Adipose tissue (tissue), 3 donors: ENCODE measurements at places on chromosomes 1 and 21. TPM values are rescaled to one million over a fixed set of nuclear protein-coding genes. Genes with fewer than 3 reads are reported as not detected.

TMPRSS15 gene
- 0.03 TPM for polyA plus RNA-seq

FCER1G gene
- polyA plus RNA-seq, result 227 TPM

ZNF670 gene
- polyA plus RNA-seq, result 1.3 TPM

NCAM2 gene
- polyA plus RNA-seq, result 0.45 TPM

RBM34 gene
- polyA plus RNA-seq, result 61.9 TPM

CELSR2 gene
- polyA plus RNA-seq, result 2.3 TPM

SLC35D1 gene
- polyA plus RNA-seq, result 3.5 TPM

CIART gene
- polyA plus RNA-seq, result 1.8 TPM

NUDT4B gene
- 5.7 TPM for polyA plus RNA-seq

SV2A gene
- 0.45 TPM for polyA plus RNA-seq
